ENCODE measurements at places on chromosomes 1 and 21.

GRCh38 chr1:208544794-208545193 is 300.6 kb upstream of the PLXNA2 start:
- no peak for DNase-seq

DNA sequence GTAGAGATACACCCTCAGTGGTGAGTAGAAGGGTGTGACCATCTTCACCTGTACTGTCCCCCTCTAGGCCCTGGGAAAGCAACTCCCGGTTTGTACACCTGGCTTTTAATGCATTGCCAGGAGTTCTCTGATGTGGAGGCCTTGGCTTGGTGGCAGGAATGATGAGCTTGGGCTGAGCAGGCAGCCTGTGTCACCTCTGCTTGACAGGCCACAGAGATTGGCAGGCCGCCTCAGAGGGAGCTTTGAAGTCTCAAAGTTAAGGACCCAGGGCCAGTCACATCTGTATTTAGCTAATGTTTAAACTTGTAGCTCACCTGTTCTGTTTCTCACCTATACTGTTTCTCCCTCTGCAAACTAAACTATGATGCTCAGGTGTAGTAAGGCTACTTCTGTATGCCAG is 28.5 kb downstream of the HUNK start:
- no peak for DNase-seq

- DNase-seq = no peak
Measured at GRCh38 chr1:110787328-110788071, 85.4 kb upstream of the CD53 start.

DNA sequence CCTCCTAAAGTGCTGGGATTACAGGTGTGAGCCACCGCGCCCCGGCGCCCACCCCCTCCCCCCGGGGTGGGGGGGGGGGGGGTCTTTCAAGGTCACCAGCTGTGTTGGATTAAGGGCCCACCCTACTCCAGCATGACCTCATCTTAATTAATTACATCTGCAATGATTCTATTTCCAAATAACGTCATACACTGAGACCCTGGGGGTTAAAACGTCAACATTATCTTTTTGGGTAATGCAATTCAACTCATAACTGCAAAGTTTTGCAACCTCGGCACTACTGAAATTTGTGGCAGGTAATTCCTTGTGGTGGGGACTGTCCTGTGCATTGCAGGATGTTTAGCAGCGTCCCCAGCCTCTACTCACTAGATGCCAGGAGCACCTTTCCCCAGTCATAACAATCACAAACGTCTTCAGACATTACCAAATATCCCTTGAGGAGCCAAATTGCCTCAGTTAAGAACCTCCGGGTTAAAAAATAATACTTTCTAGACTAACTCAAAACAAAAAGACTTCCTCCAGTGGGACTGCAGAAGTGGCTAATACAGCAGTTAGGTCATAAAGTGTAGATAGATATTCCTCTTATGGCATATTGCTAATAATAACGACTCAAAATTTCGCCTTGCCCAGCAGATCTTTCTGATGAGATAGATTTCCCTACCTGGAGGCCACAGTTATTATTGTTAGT is 233.0 kb upstream of the KAZN start:
- no peak for DNase-seq

- no peak for DNase-seq
Measured at GRCh38 chr1:175192630-175193526, at the start of gene KIAA0040. KIAA0040 (minus strand) TSS chr1:175192776; CDS start chr1:175161013, 31,763 bp downstream.

DNA sequence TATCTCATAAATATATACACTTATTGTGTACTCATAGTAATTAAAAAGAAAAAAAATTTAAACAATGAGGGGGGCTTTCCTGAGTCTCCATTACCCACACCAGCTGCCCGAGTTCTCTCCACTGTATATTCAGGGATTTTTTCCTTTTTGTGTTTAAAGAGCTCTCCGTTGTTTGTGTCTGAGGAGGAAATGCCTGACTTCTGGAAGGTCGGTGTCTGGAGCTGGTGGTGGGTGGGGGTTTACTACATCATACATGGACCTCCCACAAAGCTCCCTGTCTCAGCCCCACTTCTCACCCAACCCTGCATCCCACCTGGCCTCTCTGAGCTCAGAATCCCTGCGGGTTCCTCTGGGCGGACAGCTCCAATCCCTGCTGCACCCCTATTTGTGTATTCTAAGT is 64.1 kb upstream of the ETV3 start:
- no peak for DNase-seq

GRCh38 chr1:41728403-41729202 is 190.1 kb downstream of the HIVEP3 start:
- no peak for DNase-seq
